ENCODE measurements at places on chromosomes 1 and 21.

DNA sequence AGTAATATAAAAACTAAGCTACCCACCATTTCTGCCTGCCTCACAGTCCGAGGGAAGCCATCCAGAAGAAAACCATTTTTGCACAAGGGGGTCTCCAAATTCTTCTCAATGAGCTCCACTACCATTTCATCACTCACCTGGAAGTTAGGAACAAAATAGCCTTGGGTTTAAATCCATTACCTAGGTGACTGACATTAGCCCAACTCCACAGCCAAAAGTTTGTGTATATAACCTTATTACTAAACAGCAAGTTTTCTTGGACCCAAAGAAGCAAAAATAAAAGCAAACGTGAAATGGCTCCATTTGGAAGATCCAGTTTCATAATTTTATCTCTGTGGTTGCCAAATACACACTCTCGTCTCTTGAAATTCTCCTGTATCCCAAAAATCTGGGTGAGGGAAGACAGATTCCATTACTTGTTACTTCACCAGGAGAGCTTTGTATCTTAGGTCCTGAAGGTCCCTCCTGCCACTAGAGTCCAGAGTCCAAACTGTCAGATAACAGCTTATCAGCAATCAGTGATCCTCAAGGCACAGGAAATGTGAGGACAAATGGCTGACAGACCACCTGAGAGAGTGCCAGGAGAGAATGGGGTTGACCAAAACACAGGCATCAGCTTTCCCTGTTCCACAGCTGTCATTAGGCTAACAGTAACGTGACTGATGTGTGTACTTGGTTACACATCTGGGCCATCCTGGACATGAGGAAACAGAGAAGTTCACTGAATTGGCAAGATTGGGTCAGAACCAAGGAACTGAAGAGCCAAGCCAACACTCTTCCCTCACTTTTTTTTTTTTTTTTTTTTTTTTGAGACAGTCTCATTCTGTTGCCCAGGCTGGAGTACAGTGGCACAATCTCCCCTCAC lies 14.9 kb downstream of the AK2 start:
- no peak for DNase-seq

DNA sequence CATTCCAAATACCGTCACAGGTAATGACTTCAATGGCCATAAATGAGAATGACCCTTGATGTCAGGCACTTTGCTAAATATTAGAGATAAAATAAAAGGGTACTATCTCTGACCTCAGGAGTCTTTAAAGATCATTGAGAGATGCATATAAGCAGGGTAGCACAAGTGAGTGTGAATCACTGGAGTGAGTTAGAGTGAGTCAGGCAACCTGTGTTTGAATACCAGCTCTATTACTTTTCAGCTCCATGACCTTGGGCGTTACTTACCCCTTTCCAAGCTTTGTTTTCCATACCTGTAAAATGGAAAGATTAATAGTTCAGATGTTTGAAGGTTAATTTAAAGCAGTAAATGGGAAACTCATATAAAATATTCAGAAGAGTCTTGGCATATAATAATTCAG lies 1058.0 kb upstream of the ADGRL4 start:
- no peak for DNase-seq

DNA sequence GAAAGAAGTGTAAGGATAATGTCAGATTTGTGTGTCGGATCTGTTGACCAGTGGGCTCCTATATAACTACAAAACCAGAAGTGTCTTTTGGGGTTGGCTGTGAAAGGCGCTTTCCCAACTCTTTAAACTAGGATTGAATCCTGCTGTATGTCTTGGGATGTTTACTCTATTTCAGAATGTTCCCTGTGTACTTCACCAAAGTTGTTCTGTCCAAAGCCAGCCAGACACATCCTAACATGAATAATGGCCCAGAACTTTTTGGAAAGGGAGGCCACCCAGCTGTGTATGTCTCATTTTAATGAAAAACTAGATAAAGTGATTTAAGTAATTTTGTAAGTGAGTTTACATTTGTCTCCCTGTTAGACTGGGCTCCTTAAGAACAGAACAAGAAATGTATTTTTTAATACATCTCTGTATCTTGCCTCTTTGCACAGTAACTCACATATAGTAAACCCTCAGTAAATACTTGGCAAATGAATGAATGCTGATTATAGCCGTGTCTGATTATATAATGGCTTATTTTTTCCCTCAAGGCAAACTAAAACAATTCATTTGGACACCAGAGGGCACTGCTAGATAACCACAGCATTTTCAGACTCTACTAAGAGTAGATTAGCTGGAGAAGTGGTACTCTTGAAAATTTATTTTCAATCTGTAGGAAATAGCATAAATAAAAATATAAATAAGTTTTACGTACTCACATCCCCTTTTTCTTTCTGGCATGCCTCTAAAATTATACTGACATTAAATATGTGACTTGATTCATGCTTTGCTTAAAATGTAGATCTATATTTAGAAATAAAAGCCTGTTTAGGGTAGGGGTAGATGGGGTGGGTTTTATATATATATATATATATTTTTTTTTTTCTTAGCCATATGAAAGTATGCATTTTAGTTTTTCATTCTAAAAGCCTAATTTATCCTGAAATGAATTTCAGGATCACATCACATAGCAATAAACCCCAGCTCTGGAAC lies 23.8 kb downstream of the TSEN15 start:
- DNase-seq, result peak; percentile 57

- DNase-seq, result peak; percentile 69
Observed at GRCh38 chr1:166165661-166166328, 1.0 kb downstream of the FAM78B start.

DNA sequence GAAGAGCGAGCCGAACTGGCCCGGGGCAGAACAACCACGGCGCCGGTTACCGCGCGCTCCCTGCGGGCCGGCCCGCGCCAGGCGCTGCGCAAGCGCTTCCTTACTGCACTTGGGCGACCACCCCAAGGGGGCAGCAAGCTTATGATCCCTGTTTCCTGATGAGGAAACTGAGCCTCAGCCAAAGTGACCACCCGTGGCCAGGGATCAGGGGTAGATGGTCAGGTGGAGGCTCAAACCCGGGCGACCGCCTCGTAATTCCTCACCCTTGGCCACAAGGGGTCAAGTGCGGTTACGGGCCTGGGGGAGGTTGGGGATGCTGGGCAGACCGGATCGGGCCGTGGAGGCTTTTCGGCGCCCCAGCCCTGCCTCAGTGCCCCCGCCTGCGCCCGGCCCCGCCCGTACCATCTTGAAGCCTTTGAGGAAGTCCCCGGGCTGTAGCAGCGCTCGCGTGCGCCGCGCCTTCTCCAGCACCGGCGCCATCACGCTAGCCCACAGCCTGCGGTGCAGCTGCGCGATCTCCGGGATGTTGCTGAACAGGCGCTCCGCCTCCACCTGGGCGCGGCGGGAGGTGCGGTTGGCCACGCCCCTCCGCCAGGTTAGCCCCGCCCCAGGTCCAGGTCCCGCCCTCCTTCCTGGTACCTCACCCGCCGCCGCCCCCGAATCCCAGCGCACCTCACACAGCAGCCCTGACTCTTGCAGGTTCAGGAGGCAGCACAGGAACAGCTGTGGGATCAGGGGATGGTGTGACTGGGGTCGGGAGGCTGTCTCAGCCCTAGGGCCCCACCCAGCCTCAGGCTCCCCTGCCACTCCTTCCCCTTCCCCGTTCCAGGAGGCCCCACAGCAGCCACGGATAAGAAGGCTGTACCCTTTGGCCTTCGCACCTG lies 5.4 kb upstream of the TNFRSF25 start:
- no peak for DNase-seq

DNA sequence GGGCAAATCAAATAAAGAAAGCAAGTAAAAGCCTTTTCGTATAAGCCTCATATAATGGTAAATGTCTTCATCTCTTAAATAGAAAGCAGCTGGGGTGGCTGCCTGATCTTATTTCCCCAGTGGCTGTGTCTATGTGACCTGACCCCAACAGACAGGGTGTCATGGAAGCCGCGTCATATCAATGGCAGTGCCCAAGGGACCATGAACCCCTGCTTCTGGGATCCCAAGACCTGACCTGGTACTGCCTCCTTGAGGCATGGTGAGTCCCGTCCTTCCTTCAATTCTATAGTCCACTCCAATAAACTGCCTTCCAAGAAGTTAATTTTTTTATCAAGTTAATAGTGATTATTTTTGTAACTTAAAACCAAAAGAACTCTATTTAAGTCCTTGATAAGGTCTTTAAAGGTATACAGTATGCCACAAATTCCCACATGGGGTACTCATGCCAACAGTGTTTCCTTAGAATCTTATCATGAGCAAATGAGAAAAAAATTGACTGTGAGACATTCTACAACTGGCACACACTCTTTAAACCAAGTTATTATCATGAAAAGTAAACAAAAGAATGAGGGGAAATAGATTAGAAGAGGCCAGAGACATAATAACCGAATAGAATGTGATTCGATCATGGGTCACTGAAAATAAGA lies 104.6 kb downstream of the ADSS2 start:
- no peak for DNase-seq

DNA sequence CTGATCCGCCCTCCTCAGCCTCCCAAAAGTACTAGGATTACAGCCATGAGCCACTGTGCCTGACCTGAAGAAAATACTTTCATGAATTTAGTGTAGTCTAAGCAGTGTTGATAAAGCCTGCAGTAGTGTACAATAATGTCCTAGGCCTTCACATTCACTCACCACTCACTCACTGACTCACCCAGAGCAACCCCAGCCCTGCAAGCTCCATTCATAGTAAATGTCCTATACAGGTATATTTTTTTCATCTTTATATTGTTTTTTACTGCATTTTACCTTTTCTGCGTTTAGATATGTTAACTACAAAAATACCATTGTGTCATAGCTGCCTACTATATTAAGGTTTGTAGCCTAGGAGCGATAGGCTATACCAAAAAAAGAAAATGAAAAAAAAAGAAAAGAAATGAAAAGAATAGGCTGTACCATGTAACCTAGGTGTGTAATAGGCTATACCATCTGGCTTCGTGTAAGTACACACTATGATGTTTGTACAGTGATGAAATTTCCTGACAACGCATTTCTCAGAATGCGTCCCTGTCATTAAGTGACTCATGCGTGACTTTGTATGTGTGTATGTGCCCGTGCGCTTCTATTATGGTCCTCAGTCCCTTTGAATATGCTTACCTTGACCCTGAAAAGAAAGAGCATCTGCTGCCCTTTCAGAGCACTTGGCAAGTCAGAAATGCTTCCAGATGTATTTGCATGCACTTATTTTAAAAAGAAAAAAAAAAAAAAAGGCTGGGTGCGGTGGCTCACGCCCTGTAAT lies 9.2 kb upstream of the SLAMF8 start:
- no peak for DNase-seq

DNA sequence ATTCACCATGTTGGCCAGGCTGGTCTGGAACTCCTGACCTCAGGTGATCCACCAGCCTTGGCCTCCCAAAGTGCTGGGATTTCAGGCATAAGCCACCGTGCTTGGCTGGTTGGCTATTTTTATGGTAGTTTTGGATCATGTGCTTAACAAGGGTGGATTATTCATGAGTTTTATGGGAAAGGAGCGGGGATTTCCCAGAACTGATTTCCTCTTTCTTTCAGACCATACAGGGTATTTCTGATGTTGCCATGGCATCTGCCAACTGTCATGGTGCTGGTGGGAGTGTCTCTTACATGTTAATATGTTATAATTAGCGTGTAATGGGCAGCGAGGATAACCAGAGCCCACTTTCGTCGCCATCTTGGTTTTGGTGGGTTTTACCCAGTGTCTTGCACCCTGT lies 3.2 kb downstream of the TRPM2 start:
- DNase-seq, result no peak

DNA sequence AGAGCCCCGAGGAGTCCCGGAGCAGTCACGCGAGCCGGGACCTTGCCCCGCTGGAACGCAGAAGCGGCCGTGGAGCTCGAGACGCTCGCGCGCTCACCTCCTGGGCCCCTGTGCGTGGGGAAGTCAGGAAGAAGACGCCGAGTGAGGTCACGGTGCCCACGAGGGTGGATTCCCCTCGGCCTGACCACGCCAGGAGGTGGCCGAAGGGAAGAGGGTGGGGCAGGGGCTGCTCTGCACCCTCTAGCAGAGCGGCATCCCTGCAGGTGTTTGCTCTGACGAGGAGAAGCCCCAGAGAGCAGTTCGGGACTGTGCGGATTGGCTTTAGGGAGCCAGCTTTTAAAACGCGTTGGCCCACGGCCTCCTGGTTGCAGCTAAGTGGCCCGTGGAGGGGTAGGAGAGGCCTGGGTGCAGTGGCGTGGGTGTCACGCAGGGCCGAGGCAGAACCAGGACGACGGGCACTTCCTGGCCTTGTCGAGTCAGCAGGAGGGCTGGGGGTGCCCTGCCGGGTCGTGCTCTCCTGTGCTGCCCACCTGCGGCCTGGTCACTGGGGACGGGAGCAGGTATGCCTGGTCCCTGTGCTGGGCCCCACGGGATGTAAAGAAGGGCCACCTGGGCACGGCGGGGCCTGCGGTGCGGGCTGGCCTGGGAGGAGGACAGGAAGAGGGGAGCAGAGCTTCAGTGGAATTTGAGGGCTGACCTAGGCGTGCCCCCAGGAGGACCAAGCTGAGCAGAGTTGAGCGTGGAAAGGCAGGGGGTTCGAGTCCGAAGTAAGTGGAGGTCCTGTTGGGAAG lies 1.0 kb downstream of the PDXK start:
- DNase-seq, result no peak

- DNase-seq, result no peak
Observed at GRCh38 chr1:8858112-8858668, 20.3 kb downstream of the ENO1 start.

DNA sequence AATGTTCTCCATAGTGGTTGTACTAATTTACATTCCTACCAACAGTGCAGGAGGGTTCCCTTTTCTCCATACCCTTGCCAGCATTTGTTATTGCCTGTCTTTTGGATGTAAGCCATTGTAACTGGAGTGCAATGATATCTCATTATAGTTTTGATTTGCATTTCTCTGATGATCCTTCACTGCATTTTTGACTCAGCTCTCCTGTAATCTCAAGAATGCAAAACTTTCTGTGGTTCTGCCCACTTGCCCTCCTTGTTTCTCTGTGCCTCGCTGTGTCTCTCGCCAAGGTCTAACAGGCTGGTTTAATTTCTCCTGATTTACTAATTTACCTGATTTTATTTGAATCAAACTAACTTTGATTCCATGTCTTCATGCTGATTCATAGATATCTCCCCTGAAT lies 407.9 kb downstream of the ZP4 start:
- no peak for DNase-seq

DNA sequence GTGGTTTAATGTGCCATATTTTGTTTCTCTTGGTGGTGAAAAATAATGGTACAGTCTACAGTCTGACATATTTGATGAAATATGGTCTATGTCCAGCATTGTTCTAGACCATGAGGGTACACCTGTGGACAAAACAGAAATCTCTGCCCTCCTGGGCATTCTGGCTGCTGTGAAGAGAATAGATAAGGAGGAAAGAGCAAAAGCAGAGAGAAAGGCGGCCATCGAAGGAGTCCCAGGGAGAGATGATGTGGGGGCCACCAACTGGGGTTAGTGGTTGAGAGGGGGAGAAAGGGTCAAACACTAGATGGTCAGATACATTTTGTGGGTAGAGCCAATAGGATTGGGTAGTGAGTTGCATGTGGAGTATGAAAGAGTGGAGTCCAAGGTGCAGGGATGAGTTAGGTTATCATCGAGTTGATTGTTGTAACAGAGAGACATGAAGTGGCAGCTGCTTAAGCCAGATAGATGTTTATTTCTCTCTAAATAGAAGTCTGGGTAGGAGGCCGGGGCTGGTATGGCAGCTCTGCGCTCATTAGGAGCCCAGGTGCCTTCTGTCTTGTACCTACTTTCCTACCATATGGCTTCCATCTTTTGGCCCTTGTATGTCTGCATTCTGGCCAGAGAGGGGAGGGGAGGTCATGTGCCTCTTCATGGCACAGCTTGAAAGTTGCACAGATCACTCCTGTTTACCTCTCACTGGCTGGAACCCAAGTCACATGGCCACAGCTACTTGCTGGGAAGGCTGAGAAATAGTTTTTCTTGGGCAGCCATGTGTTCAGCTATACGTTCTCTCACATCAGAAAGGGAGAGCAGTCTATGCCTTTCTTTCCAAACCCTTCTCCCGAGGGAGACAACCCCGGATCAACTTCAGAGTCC lies 13.0 kb downstream of the UBE4B start:
- DNase-seq, result no peak

All from retina (tissue), 1 donor.